Tracheal epithelial cell (primary cell): ENCODE measurements at places on chromosomes 12 and 14. TPM values are rescaled to one million over a fixed set of nuclear protein-coding genes. Genes with fewer than 3 reads are reported as not detected.

The TUNAR gene
- total RNA-seq: 0.24 TPM in 1 of 2 replicates, not detected in the other

The WNK1 gene
- 72.8 and 99.3 TPM in 2 replicates for total RNA-seq

The GPR84 gene
- not detected in 2 replicates for total RNA-seq

The SIX6 gene
- not detected in 2 replicates for total RNA-seq

The MANSC1 gene
- total RNA-seq: 0.24 and 2.6 TPM in 2 replicates

The SCNN1A gene
- 22.2 and 110 TPM in 2 replicates for total RNA-seq

The NPAS3 gene
- under 0.01 and 0.24 TPM in 2 replicates for total RNA-seq

The TMEM229B gene
- total RNA-seq: 0.43 and 1.9 TPM in 2 replicates

The OR4E2 gene
- not detected in 2 replicates for total RNA-seq

The CDK2 gene
- 9.4 and 26.5 TPM in 2 replicates for total RNA-seq

The RAD9B gene
- total RNA-seq: 0.21 and 0.24 TPM in 2 replicates

The VRTN gene
- not detected in 2 replicates for total RNA-seq

The PTGER2 gene
- 2.4 TPM in 1 of 2 replicates, not detected in the other for total RNA-seq
